ENCODE measurements at places on chromosomes 11 and 22.
A peak's percentile ranks its signal among the peaks of the same experiment; 100 is the strongest.

- DNase-seq = no peak
These were observed 186.4 kb downstream of the BLID start for GRCh38 chr11:121929581-121929980.

DNA sequence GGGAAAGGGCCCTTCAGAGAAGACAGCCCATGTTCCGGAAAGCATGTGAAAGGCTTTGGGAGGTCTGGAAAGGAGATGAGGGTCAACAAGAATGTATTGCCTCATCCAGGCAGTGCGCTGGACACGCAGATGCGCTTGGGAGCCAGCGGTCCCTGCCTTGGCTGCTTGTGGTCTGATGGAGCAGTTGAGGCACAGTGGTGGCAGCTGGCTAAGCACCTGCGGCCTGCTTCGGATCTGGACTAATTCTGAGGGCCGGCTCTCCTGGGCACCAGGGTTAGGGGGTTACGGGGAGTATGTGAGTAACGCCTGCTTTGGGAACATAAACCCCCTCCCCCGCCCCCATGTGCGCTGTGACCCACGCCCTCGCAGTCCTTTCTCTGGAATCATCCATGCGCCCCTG, 4.6 kb upstream of the TM7SF2 start:
- DNase-seq = no peak

GRCh38 chr11:10539339-10539738, 1.6 kb downstream of the RNF141 start:
- DNase-seq = no peak

- no peak for DNase-seq
These were observed 9.2 kb downstream of the RRP8 start for GRCh38 chr11:6594142-6594768.

GRCh38 chr11:43554148-43554473, 126.4 kb upstream of the HSD17B12 start:
- no peak for DNase-seq

GRCh38 chr11:115759622-115760460, 255.6 kb upstream of the CADM1 start:
- no peak for DNase-seq

DNA sequence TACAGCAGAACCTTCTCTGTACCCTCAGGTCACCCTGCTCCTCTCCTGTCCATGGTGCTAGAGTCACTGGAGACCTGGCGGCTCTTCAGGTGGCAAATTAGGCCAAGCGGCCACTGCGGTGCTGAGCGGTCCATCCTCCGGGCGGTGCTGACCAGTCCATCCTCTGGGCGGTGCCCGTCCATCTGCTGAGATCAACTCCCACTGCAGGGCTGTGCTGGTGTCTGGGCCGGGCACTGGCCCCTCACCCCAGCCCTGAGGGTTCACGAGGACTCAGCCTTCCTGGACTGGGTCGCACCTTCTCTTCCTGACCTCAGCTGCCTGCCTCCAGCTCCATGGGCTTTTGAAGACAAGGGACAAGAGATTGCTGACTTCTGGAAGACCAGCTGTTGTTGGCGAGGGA, 782.9 kb downstream of the BRD1 start:
- DNase-seq = no peak

DNA sequence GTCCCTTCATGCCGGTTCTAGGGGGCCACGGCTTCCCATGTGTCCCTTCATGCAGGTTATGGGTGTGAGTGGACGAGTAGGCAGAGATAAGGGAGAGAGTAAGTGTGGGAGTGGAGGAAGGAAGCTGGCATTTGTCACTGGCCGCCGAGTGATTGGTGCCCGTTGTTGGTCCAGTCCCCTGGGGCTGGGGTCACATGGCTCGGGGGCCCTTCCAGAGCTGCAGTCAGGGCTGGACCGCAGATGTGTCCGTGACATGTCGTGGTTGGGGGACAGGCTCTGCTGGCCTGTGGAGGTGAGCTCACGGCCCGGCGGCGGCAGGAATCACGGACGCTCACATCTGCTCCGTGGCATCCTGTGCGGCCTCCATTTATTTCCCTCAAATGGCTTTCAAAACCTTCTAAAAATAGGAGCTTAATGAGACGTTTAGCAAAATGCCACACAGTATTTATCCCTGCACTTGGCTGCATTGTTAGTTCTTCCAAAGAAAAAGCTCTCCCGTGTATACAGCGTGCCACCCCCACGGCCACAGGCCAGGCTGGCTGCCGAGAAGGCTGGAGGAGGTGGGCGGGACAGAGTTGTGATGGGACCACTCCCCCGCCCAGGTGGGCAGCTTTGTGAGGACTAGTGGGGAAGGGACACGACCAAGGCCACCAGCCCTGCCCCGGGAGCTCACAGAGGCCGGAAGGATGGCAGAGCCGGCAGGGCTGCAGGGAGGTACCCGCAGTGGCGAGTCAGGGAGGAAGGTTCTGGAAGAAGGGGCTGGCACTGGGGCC, 386.7 kb downstream of the TBC1D22A start:
- DNase-seq = no peak

DNA sequence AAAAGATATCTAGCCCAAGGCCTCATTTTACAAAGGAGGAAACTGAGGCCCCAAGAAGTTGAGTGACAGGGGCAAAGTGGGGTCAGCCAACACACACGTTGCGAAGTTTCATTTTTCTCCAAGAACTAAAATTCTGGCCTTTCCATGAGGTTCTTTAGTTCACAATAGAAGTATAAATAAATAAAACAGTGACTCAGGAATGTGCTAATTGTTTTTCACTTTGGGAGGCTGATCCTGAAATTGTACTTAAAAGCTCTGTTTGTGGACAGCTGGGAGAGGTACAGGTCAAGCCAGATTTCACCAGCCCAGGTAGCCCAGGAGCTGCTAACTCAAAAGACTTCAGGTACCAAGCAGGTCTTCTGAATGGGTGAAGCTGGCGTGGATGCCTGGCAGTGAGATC, 105.2 kb downstream of the TRAF6 start:
- DNase-seq = no peak

DNA sequence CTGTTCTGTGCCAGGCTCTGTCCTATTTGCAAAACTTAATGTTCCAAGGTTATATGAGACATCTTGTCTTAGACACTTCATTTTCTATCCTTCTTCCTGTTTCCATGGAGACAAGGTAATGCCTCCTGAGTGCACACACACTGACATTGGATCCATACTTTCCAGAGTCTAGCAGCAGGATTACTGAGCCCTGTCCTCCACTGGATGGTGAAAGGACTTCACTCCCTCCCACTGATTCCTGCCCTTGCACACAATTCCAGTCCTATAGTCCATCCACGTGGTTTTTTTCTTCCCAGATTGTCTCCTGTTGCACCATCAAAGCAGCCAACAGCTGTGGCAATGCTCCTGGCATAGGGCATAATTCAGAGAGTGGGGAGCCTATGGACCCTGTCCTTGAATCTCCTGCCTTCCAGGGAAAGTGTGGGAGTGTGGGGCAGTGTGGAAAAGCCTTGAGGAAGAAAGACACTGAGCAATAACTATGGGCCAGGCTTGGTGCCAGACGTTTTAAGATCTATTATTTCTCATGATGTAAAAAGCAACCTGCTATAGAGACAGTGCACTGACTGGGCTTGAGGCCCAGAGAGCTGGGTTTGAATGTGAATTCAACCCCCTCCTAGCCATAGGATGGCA, 31.3 kb downstream of the SERPINH1 start:
- DNase-seq = no peak

DNA sequence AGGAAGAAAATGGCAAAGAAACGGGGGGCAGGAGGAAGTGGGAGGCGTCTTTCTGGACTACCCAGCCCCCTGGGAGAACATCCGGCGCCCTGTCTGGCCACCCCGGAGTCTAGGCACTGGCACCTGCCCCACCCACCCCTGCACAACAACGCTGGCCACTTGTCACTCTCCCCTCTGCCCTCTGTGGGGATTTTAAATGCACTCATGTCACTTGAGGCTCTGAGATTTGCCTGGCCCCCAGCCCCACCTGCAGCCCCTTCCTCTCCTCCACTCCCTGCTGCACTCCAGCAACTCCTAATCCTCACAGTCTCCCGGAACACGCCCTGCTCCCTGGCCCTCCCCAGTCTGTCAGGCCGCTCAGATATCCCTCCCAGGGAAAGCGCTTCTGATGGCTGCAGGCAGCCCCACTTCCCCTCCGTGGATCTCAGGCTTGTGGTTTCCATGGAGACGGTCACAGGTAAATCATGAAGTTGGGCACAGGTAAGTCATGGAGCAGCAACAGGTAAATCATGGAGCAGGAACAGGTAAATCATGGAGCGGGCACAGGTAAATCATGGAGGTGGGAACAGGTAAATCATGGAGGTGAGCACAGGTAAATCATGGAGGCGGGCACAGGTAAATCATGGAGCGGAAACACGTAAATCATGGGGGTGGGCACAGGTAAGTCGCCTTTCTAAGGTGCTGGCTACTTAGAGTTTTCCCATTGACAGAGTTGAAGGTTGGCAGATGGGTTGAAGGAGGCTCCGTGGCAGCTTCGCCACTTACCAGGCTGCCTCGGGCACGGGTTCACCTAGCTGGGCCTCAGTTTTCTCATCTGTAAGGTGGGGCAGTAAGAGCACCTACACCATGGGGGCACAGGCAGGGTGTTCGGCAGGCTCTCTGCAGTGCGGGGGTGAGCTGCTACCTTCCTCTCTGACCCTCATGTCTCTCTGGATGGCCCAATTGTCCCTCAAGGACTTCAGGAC, 79.0 kb upstream of the SHISAL1 start:
- no peak for DNase-seq

- DNase-seq = no peak
These were observed 62.9 kb downstream of the RCN1 start for GRCh38 chr11:32153747-32154146.

GRCh38 chr11:87114093-87114492, 76.4 kb downstream of the TMEM135 start:
- no peak for DNase-seq

DNA sequence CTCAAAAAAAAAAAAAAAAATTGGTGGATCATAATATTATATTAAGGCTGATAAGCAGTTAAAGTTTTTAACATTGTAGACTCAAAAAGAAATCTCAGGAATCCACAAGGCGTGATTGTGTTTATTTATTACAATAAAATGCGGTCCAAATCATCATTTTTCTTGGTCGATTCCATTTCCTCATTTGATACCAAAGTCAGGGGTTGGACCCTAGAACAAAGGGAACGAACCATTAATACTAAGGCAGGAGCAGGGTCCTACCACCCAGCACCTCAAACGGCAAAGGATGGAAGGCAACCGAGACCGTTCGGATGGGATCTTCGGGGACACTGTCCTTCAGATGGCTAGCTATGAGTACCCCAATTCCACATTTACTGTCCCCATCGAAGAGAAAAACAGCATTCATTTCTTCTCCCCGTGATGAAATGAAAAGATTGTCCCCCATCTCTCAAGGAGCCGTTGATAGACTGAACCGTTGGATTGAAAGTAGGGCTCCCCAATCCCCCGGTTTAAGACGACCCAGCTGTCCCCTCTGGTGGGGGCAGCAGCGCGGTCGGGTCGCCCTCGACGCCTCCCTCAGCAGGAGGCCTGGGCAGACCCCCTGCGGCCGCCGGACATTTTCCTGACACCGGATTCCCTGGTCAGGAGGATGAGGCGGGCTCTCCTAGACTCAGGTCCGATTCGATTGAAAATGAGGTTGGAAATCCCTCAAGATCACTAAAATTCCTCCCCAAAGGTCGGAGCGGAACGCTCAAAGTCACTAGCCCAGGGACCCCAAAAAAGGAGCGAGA, 607 bp downstream of the DMC1 start:
- DNase-seq = no peak

DNA sequence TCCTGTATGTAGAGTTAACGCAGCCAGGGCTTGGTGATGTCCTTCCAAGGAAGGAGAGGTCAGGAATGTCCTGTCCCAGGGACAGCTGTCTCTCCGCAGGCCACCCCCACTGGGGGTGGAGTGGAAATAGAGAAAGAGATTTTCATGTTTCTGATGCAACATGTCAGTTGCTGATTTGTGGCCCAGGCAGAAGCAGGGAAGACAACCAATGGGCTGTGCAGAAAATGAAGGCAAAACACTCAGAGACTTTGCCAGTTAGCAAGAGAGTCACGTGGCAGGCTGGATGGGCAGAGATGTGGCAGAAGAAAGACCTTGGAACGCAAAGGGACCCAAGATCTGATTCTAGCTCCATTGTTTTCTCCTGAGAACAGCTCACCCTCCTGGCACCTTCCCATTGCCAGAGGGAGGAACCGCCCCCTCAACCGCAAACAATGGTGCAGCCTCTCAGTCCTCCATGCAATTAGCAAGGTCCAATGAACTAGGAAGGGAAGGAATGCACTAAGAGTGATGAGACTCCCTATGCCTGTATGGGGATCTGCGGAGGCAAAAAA, 71.0 kb downstream of the SYN3 start:
- DNase-seq = no peak

- no peak for DNase-seq
These were observed 114.9 kb upstream of the ASPHD2 start for GRCh38 chr22:26314171-26314570.

GRCh38 chr22:41899110-41899509, 15.8 kb downstream of the SHISA8 start:
- no peak for DNase-seq

DNA sequence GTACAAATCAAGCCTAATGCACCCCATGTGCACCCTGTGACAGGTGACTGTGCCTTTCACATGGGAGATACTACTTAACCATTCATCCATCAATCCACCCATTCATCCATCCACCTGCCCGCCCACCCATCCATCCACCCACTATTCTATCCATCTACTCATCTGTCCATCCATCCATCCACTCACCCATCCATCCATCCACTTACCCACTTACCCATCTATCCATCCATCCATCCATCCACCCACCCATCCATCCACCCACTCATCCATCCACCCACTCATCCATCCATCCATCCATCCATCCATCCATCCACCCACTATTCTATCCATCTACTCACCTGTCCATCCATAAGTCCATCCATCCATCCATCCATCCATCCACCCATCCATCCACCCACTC, 7.5 kb downstream of the C11orf24 start:
- DNase-seq = no peak

GRCh38 chr11:103709371-103709770, 327.1 kb upstream of the DDI1 start:
- DNase-seq = no peak

GRCh38 chr22:38110008-38110862, at the start of gene BAIAP2L2:
TSS of gene BAIAP2L2 (minus strand) at chr22:38110684. CDS start at chr22:38110525, 159 bp downstream.
- no peak for DNase-seq

- peak; percentile 56 for DNase-seq
These were observed 25.8 kb upstream of the MPPED1 start for GRCh38 chr22:43385770-43386641.

DNA sequence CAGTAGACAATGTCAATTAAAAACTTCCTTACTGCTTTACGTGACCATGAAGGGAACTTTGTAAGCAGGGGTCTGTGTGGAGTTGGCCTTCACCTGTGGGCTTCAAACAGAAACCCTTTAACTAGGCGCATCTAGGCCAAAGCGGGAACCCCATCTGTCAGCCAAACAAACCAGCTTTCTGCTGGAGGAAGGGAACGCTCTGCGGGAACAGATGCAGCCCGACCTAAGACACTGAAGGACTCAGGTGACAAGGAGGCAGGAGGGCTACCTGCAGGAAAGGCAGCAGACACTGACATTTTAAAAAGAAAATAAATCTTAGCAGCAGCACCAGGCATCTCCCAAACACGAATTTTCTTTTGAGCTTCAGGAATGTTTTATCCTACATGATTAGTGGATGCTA, 78.4 kb downstream of the CADM1 start:
- DNase-seq = no peak
